ENCODE measurements at places on chromosomes 4 and X.

- DNase-seq, result no peak
These were observed 74.3 kb upstream of the MSANTD1 start for GRCh38 chr4:3174371-3175338.

DNA sequence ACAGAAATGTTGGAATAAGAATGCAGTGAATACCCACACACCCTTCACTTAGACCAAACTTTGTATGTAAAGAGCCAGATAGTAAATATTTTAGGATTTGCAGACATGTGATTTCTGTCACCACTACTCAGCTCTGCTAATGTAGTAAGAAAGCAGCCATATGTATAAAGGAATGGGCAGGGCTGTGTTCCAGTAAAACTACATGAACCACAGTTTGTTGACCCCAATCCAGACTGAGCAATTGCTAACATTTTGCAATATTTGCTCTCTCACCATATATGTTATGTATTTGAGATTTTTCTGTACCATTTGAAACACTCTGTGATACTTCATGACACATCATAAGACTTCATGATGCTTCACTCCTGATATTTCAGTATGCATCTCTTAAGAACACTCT, 32.0 kb upstream of the TBC1D1 start:
- DNase-seq, result no peak

DNA sequence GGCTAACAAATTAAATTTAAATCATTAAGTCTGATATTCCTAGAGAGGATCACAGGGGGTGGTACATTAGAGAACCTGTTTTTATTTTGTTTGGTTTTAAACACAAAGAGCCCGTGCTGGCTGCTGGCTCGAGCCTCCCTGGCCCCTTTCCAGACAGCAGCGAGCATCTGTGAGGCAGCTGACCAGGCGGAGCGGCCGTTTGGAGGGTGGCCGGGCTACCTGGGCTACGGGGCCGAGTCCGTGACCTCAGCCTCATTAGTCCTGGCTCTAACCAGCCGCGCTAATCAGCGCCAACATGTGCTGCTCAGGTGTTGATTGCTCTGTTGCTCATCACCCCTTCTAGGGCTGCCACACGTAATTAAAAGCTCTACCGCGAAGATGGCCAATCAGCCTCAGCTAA, 35.3 kb downstream of the DCTD start:
- peak; percentile 17 for DNase-seq

DNA sequence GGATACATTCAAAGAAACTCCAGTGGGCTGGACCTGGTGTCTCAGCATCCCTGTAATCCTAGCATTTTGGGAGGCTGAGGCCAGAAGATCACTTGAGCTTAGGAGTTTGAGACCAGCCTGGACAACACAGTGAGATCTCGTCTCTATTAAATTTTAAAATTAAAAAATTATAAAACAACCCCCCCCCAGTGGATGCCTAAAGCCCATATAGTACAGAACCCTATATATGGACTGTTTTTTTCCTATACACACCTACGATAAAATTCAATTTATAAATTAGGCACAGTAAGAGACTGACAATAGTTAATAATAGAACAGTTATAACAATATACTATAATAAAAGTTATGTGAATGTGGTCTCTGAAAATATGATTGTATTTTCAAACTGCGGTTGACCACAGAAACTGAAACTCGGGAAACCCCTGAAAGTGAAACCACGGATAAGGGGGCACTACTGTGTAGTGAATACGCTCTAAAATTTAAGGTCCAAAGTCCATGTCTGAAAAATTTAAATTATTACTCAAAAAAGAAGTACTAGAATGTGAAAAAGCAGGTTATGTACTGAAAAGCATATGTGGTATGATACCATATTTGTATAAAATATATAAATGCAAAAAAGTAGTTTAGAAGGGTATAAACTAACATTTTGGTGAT, 2.0 kb downstream of the SMIM14 start:
- DNase-seq, result peak; percentile 25

GRCh38 chr4:1979477-1980196, 29.1 kb downstream of the NELFA start:
- DNase-seq, result no peak

DNA sequence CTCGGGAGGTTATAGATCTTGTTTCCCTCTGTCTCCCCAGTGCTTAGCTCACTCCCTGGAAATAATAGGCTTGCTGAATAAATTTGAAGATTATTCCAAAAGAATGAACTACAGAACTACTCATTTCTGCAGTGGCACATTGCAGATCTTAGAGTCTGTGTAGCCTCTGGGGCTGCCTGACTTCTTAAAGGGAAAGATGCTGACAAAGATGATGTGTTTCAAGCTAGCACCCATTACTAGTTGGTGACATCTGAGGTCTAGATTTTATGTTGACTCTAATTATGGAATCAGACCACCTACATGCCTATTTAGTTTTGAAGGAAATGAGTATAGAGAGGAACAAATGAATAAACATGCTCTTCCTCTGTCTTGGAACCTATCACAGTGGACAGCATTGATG, 123.7 kb upstream of the KCNIP4 start:
- DNase-seq, result no peak

GRCh38 chrX:12891171-12891570, 15.2 kb upstream of the TLR8 start:
- no peak for DNase-seq

DNA sequence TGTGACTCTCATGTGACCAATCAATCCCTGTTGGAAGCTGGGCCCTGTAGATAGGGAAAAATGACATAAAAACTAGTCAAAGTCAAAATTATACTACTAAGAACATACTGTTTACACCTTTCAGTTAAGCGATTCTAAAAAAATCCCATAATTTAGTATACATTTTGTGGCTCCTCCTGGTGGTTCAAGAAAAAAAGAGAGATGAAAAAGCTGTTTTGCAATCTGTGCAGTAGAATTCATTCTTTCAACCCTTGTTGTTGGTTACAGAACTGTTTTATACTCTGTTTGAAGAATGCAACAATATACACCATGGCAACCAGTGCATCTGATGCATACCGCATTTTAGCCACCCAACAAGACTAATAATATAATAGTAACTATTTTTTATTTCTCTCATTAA, 66.8 kb upstream of the ANK2 start:
- DNase-seq, result no peak

- no peak for DNase-seq
These were observed 2.7 kb upstream of the NALF2 start for GRCh38 chrX:69501429-69501828.

DNA sequence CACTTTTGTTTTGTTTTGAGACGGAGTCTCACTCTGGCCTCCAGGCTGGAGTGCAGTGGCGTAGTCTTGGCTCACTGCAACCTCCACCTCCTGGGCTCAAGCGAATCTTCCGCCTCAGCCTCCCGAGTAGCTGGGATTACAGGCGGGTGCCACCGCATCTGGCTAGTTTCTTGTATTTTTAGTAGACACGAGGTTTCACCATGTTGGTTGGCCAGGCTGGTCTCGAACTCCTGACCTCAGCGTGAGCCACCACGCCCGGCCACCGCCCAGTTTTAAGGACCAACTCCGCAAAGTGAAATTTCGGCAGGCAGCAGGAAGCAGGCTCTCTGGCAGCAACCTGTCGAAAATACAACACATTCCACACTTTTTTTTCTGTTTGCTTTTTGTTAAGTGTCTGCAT, 13.4 kb downstream of the DHRSX start:
- DNase-seq, result no peak

GRCh38 chrX:54776987-54777672, 20.9 kb downstream of the ITIH6 start:
- no peak for DNase-seq

DNA sequence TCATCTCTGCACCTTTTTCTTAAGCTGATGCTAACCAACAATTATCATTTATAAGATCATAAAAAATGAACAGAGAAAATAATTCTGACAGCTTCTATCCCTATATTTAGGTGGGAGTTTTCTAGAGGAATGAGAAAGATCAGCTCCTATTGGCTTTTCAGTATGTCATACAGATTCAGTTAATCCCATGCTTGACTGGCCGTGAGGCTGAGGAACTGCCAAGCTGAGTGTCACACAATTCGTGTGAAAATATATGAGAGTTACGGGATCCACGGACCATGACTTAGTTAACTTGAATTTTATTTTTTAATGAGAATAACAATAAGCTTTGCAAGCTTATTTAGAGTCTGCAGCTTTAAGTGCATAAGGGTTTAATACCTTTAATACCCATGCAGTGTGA, 37.5 kb downstream of the PHEX start:
- DNase-seq, result no peak

DNA sequence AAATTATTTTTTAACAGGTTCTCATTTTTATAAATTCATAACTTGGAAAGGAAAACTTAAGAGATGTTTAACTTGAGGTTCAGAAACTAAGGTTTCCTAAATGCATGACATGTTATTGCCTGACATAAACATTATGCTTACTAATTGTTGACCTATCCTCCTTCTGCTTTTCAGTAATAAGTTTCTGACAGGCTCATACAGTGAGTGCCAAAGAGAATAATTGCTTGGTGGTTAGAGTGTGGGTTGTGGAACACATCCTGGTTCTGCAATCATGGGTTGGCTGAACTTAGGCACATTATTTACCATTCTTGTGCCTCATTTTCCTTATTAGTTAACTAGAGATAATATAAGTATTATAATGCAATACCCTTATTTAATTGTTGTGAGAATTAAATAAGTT, 56.5 kb downstream of the BMPR1B start:
- no peak for DNase-seq

DNA sequence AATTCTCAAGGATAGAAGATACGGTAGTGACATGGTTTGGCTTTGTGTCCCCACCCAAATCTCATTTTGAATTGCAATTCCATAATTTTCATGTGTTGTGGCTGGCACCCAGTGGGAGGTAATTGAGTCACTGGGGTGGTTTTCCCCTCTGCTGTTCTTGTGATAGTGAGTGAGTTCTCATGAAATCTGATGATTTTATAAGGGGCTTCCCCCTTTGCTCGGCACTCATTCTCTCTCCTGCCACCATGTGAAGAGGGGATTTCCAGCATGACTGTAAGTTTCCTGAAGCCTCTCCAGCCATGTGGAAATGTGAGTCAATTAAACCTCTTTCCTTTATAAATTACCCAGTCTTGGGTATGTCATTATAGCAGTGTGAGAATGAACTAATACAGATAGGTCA, 8.5 kb upstream of the SPANXN4 start:
- no peak for DNase-seq

DNA sequence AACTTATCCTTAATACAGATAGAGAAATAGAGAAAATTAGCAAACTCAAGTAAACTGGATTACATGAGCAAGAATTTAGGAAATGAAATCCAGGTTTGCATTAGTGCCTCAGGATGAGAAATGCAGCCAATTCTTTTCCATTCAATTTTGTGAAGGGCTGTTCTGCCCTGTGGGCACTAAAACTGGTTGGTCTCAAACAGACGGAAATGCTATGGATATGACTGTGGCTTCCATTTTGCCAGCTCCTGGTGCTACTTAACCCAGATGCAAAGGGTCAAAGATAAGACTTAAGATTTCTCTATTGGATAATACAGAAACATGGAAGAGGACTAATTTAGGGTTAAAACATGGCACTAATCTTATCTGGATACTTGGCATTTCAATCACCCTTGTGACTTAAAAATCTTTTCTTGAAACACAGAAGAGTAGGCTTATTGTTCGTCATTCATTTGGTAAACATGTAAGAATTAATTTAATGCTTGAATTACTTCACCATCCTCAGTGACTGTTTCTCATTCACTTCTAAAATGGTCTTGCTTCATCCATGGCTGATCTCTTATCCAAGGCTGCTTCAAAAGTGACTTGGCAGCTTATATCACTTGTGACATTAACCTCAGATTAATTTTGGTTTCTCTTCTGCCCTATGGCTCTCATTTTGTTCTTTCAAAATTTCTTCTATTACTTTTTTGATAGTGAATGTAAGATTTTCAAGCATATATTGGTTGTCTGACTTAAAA, 1008.7 kb downstream of the GLUD2 start:
- no peak for DNase-seq

DNA sequence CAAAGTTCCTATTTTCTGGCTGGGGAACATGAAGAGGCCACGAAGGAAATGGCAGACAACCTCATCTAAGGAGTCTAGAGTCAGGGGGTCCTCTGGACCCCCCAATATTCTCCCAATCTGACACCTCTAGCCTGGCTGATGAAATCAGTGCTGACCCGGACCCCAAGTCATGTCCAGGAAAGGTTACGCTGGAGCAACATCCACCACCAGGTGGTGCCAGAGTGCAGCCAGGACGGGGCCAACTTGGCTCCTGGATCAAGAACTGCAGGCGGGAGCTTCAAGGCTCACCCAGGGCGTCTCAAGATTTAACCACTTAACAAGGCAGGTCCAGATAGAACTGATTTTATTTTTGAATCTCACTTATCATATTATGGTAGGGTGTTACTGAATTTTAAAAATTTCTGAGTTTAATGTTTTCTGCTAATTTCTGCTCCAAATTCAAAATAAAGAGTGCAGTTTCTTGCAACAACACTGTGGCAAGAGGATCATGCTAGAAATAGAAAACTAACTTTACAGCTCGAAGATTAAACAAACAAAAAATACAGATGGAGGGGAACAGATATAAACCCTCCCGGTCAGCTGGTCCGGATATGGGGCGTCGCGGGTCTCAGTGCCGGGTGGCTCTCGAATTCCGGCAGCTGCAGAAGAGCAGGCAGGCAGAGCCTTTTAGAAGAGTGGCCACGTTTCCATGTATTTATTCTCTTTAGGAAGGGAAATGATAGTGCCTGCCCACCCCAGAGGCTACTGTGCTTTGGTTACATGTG, 135.5 kb downstream of the AFAP1 start:
- peak; percentile 84 for DNase-seq

GRCh38 chr4:186067757-186068385, 1.1 kb upstream of the TLR3 start:
- peak; percentile 37 for DNase-seq

GRCh38 chrX:122945328-122945727, 238.8 kb upstream of the GRIA3 start:
- peak; percentile 2 for DNase-seq

DNA sequence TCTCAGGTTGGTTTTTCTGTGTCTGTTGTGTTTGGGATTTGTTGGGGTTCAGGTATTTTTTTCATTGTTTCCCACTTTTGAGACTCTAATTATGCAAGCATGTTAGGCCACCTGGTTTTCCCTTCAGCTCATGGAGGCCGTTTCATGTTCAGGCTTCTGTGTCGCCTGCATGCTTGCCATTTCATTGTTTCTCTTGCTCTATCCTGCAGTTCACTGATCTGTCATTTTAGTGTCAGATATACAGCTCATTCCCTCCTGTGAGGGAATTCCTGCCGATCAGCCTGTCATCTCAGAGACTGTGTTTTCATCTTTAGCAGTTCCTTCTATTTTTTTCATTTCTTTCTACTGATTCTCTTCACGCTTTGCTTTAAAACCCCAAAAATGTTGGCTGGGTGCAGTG, 49.4 kb upstream of the HGFAC start:
- no peak for DNase-seq

GRCh38 chr4:106287353-106287969, 28.5 kb downstream of the TBCK start:
- DNase-seq, result peak; percentile 90

DNA sequence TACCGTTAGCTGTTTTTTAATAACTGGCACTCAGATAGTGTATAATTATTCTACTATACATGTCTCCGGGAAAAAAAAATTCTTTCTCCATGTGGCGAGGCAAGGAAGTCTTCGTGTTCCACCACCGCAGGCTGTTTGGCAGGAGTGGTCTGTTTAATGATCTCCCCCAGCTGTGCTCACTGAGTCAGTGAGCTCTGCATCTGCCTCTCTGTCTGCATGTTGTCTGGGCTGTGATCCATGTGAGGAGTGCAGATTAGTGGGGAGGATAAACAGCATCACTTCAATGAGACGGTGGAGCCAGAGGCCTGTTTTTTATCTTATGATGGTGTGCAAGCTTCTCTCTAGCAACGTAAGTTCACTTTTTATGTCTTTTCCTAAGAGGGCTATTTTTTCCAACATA, 69.8 kb downstream of the RPS3A start:
- peak; percentile 97 for DNase-seq

Data from astrocyte of the spinal cord (primary cell).